ENCODE measurements at places on chromosomes 12 and 14. TPM values are rescaled to one million over a fixed set of nuclear protein-coding genes. Genes with fewer than 3 reads are reported as not detected.

- no peak for ATAC-seq
Measured at GRCh38 chr14:76846331-76847047, 20.3 kb downstream of the LRRC74A start.

GRCh38 chr12:122951406-122951805 is 14.9 kb downstream of the ABCB9 start:
- no peak for ATAC-seq

DNA sequence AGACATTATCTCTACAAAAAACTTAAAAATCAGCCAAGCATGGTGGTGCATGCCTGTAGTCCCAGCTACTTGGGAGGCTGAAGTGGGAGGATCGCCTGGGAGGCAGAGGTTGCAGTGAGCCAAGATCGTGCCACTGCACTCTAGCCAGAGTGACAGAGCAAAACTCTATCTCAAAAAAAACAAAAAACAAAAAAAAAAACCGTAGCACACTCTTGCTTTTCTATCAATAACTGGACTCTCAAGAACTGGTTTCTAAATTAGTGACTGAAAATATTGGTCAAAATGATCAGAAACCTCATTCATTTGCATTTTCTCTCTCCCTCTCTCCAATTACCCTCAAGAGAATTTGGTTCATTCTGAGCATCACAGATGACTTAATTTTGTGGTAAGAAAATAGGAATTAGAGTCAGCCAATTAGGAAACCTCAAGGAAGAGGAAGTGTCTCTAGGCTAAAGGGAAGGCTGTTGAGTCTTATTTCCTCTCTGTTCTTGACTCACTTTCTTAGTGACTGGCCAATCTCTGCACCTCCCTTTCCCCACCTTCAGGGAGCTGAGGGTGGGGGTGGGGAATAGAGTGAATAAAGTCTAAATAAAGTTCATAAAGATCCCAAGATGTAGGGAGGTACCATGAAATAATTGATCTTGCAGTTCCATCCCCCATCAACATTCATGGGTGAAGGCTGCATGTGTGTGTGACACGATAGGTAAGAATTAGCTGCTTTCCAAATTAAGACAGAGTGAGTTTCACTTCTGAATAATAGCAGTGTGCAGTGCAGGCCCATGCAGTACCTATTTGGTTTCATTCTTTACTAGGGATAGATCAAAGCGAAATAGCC is 6.8 kb upstream of the PSMA6 start:
- ATAC-seq: peak; percentile 72

- ATAC-seq: no peak
Measured at GRCh38 chr14:87934185-87934584, 58.8 kb downstream of the GALC start.

DNA sequence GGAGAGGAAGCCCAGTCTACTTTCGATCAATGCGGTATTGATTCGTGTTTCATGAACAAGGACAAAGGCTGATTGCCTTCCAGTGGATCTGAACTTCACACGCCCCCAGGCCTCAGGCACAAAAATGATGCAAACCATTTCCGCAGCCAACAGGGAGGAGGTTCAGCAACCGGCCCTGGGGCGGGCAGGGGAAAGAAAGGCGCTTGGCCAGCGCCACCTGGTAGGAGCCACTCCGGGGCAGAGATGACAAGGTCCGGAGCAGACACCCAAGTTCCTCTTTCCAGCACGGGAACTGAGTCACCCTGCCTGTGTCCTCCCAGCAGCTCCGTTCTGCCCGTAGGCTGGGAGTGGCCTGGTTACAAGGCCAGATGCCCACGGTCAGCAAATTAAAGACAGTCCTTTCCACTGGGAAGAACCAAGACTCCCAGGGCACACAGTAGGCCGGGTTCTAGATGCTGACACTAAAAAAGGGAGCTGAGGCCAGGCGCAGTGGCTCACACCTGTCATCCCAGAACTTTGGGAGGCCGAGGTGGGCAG is 136.3 kb downstream of the SCARB1 start:
- peak; percentile 91 for ATAC-seq

- ATAC-seq: no peak
Measured at GRCh38 chr14:100955201-100955600, 51.7 kb upstream of the RTL1 start.

GRCh38 chr12:34402899-34403705 is 380.8 kb downstream of the ALG10 start:
- no peak for ATAC-seq

GRCh38 chr14:65880507-65880906 is 468.0 kb downstream of the FUT8 start:
- peak; percentile 72 for ATAC-seq

DNA sequence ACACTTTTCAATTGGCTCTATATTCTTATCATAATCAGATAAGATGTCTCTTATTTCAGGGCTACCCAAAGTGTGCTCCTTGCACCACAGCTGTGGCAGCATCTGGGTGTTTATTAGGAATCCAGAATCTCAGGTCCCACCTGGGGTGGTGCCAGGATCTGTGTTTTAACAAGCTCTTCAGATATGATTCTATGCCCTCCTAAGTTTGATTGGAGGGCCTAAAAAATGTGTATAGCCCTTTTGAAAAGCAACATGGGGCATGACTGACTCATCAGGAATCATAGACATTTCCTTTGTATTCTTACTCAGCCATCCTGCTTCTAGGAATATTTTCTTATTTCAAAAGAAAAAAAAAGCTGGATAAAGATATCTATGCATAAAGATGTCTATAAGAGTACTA is 103.1 kb downstream of the HELB start:
- no peak for ATAC-seq

SERPINA3 gene
- 22.9 TPM for total RNA-seq

BEGAIN gene
- 0.68 TPM for total RNA-seq

NID2 gene
- total RNA-seq: 2.3 TPM

ADAM21 gene
- not detected for total RNA-seq

KRT5 gene
- total RNA-seq: 11,855 TPM

TRIAP1 gene
- 22.4 TPM for total RNA-seq

Data from esophagus mucosa (tissue), 1 donor.